ENCODE measurements at places on chromosomes 5 and 9.

GRCh38 chr9:13279284-13280141, at the start of gene MPDZ:
TSS of gene MPDZ (minus strand) at chr9:13279692. CDS start at chr9:13250315, 29,377 bp downstream.
- no peak for DNase-seq

DNA sequence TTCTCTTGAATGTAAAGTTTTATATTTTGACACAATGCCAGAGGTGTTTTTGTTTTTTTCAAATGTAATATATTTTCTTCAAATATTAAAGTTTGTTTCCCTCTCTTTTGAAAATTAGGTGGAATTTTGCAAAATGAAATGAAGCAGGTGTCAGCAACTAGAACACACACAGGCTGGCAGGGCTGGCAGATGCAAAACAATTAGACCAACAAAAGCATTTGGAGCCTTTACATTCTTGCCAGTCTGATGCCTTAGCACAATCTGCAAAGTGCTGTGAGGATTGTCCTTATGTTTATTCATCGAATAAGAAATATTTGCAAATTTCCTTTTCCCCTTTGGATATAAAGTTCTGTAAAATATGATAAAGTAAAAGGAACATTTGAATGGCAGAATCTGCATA, 1063.9 kb downstream of the CDH9 start:
- DNase-seq, result no peak

DNA sequence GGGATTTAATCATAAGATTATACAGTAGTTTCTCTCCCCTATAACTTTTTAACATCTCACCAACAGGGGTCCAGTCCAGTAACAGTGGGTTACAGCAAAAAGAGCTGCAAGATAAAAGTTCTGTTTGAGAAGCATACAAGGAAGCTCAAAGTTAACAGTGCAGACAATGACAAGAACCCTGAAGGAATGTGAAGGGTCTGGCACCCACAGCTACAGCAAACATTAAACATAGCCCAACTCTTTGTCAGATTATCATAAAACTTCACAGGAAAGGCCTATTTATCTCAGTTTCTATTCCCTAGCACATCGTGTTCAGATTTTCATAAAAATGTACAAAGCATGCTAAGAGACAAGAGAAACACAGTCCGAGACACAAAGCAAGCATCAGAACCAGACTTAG, 309.4 kb downstream of the DIRAS2 start:
- DNase-seq, result no peak

DNA sequence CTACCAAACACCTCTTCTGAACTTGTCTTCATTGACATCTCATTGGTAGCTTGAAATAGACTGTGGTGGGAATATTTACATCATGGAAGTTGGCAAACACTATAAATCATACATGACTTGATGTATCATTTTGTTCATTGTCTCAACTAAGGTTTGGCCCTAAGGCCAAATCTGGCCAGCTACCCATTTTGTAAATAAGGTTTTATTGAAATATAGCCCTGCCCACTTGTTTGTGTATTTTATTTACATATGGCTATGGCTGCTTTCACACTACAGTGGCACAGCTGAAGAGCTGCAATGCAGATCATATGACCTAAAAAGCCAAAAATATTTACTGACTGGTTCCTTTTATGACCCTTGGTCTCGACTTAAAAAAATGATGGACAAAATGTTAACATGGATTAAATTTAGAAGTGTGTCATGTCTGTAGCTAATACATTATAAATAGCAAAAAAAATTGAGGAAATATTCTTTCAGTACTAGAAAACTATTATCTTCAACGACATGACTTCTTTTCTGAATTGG, 22.1 kb downstream of the FAM240B start:
- DNase-seq, result no peak

- no peak for DNase-seq
These were observed 93.4 kb upstream of the SLC30A5 start for GRCh38 chr5:69000216-69000919.

- no peak for DNase-seq
These were observed 99.8 kb downstream of the TENT4A start for GRCh38 chr5:6812800-6813731.

GRCh38 chr5:1727571-1727970, 72.1 kb downstream of the MRPL36 start:
- DNase-seq, result no peak

GRCh38 chr9:134639994-134640393, 1.6 kb upstream of the COL5A1 start:
- DNase-seq, result no peak

- no peak for DNase-seq
These were observed 39.2 kb downstream of the ADAMTS19 start for GRCh38 chr5:129499208-129499852.

DNA sequence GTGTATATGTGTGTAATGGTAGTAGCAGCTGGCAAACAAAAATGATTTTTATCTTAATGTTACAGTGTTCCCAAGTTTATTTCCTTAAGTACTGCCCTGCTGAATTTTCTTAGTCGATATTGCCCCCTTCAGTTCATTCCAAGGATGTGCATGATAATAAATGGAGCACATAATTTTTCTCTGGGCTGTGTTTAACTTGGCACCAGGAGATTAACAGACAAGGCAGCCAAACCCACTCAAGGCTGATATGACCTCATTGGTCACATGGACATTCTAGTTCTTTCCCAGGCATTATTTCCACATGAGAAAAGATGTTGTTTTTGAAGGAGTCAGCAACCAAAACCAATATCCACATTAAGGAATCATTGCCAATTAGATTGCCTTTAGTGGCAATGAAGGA, 61.8 kb downstream of the COX7C start:
- no peak for DNase-seq

DNA sequence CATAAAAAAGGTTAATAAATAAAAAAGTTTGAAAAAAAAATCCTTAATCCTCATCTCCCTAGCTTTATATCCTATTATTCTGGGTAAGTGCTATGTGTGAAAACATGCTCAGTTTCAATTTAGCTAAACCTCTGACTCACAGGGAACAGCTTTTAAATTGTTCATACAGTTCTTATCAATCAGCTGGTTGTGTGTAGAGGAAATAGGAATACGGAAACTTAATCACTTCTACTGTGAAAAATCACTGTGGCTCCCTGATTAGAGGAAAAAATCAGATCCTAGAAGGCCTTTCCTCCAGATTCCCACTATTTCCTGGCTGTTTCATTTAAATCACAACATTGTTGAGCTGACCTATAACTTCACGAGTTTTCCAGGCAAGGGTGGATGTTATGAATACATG, 120.5 kb downstream of the MARCHF3 start:
- no peak for DNase-seq

DNA sequence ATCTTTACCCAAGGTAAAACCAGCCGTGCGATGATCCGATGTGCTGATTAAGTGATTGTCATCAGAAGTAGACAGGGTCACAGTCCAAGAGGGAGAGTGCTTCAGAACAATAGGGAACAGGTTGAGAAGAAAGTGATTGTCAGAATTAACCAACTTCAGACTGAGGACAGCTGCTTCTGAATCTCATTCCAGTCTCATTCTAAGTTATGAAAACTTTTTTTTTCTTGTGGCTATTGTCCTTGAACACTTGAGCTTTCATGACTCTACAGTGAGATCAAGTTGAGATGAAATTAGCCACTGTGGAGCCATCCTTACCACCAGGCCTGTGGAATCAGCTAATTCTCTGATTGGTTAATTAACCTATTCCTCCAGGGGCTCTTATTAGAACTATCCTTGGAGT, 159.9 kb upstream of the WWC1 start:
- no peak for DNase-seq

GRCh38 chr9:75138260-75139040, 50.1 kb downstream of the OSTF1 start:
- DNase-seq, result no peak

- peak; percentile 27 for DNase-seq
These were observed 10.6 kb upstream of the FAM163B start for GRCh38 chr9:133619791-133620190.

DNA sequence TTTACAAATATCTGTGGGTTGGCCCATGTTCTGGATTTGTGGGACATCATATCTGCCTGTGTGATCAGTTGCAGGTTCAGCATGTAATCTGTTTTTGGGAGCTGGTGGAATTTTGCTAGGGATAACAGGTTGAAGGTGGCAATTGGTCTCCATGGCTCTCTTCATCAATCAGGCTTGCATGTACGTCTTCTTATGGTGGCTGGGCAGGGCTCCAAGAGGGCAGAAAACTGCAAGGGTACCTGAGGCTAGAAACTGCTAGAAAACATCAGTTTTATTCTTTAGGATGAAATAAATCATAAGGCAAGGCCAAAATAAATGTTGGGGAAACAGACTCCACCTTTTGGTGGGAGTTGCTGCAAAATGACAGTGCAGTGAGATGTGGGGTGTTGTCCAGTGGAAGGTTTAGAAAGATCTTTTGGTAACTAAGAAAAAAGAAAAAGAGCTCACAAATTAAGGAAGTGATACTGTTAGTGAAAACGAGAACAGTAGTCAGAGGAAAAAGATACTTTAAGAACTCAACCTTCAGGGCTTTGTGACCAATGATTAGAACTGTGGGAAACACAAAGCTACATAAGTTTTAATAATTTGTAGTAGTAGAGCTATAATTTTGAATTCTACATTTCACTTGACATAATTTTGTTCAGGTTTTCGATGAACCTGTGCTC, 300.7 kb upstream of the IZUMO3 start:
- DNase-seq, result no peak

DNA sequence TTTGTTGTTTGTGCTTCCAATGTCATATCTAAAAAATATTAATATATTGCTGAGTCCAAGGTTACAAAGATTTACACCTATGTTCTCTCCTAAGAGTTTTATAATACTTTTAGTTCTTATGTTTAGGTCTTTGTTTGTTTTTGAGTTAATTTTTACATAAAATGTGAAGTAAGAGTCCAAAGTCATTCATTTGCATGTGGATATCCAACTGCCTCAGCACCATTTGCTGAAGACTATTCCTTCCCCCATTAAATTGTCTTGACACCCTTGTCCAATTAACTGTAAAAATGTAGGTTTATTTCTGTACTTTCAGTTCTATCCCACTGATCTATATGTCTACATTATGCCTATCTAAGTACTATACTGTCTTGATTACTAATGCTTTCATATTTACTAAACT, 35.7 kb downstream of the TTC33 start:
- no peak for DNase-seq
